Karpas-422 (cell line): ENCODE measurements at places on chromosomes 1 and 21. TPM values are rescaled to one million over a fixed set of nuclear protein-coding genes. Genes with fewer than 3 reads are reported as not detected.

DNA sequence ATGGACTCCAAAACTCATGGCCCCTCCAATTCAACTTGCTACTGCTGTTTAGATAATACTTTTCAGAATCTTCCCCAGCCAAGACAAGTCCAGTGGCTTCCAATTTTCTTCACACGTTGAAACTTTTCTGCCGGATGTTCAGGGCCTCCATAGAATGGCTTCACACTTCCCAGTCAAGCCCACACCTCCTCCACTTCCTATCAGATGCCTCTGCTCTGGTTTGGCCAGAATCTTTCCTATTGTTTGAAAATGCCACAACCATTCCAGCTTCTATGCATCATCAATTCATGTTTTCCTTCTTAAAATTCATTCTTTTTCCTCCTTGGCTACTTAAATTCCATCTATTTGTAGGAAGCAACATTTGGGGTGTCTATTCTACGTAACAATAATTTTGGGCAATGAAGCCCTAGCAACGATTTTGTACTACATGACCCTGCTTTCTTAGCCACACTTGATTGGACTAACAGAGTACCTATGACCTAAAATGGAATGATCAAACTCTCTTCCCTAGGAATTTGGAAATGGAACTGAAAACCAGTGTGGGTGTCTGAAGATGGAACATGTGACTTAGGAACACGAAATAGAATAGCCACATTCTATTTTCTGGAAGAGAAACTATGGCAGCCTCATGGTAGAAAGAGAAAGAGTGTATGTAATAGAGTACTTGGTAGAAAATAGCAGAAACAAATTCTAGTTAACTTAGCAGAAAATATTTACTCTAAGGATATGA is 74.1 kb upstream of the CNIH3 start:
- DNase-seq: no peak
- no peak overlapping the region for H3K27ac ChIP-seq
- no peaks in the 10 kb centered on the region for H3K36me3 ChIP-seq
- H3K4me3 ChIP-seq: no peak overlapping the region
- no peaks in the 10 kb centered on the region for H3K27me3 ChIP-seq
- no peaks in the 10 kb centered on the region for H3K4me1 ChIP-seq

DNA sequence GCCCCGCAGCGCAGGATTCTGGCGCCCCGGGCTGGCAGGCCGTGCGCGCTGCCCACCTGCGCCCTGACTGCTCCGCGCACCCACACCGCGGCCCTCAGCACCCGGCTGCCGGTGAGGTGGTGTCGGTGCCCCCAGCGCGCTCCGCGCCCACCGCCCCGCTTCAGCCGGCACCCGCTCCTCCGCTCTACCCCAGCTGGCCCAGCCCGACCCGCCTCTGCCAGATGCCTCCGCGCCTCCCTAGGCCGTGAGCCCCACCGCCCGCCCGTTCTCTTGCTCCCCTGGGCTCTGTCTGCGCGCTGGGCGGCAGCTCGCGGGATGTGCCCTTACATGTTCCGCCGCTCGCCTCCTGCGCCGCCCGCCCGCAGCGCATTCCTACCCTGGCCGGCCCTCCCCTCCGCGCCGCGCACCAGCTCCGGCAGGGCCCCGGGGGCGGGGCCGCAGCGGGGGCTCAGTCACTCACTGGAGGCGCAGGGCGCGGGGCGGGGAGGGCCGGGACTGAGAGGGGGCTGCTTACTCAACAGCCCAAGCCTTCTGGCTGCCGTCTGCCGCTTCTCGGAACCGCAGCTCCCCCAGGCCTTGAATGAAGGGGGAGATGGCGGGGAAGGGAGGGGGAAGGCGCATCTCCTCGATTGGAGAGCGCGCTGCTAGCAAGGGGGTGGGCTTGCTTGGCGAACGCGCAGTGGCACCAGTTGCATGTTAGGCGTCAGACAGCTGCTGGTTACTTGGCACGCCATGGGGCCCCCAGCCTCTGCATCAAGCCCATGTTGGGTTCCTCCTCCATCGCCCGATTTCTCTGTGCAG is at the start of gene PHLDA3:
Gene PHLDA3 (minus strand): TSS at position 345 of the 801 bp plus-strand sequence. CDS start 402 bp downstream, outside the sequence.
- no peaks in the 10 kb centered on the region for H3K27me3 ChIP-seq
- H3K4me3 ChIP-seq: no peak within 1 kb of the TSS
- no peaks in the 10 kb centered on the region for H3K36me3 ChIP-seq
- H3K27ac ChIP-seq: no peak within 1 kb of the TSS
- H3K4me1 ChIP-seq: no peaks in the 10 kb centered on the region
- DNase-seq: no peak

DENND2C gene
- total RNA-seq: 0.11 and 0.60 TPM in 2 replicates

DNA sequence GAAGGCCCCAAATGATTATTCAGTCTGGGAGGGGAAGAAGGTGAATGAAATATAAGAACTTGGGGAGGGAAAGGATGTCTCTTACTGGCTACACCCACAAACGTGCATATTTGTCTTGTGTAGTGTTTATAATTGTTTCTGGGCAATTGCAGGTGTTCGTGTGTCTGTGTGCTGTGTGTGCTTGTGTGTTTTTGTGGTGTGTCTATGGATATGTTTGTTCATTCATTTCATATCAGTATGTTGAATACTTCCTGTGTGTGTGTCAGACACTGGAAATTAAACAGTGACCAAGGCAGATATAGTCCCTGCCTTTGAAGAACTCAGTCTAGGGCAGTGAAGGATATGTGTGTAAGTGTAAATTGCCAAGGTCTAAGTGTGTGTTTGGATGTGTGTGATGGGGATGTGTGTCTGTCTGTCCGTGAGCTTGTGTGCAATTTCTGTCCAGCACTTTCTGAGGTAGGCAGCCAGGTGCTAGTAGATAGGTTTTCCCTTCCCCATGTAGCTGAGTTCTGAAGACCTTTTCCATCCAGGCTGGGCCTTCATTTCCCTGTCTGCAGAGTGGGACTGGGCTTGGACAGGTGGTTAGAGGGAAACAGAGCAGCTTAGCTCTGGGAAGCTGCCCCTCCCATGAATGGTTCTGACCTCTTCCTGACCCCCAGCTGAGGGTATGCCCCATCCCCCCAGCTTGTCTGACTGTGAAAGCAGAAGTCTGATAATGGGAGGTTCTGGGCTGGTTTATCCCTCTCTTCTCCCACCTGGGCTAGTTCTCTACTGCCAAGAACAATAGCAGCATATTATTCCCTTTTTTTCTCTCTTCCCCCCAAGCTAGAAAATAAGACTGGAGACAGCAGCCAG is 3.8 kb downstream of the AGO1 start:
- DNase-seq: peak; percentile 62
- H3K27me3 ChIP-seq: no peaks in the 10 kb centered on the region
- H3K4me1 ChIP-seq: peaks cover 44% of the 10 kb centered on the region
- peak overlapping the region; percentile 13; the same call in 1 of the 2 replicates for H3K4me3 ChIP-seq

OR2W3 gene
- not detected in 2 replicates for total RNA-seq

DNA sequence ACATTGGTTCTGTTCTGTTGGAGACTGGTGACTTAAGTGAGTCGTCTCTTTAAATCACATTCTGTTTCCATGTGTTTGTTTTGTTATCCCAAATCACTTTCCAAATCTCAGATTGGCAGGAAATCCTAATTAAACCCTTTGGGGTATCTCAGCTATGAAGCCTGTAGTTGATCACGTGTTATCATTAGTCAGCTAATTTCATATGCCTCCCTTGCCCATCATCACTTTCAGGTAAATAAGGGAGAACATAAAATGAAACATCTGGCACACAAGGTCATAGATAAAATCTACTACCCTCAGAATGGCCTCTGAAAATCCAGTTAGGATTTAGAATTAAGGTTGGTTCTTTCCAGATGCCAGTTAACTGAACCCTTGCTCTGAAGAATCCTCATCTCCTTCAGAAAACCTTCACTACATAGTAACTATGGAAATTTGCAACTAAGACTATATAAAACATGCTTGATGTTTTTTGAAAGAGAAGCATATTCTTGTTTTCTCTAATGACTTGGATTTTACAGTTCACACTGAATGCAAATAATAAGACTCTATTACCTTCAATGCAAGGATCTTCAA is 401.5 kb downstream of the DSCAM start:
- H3K4me3 ChIP-seq: no peak overlapping the region
- no peaks in the 10 kb centered on the region for H3K27me3 ChIP-seq
- no peaks in the 10 kb centered on the region for H3K4me1 ChIP-seq
- no peaks in the 10 kb centered on the region for H3K36me3 ChIP-seq

RNF186 gene
- not detected in 2 replicates for total RNA-seq

UTP11 gene
- 27.3 and 31.1 TPM in 2 replicates for total RNA-seq

DNA sequence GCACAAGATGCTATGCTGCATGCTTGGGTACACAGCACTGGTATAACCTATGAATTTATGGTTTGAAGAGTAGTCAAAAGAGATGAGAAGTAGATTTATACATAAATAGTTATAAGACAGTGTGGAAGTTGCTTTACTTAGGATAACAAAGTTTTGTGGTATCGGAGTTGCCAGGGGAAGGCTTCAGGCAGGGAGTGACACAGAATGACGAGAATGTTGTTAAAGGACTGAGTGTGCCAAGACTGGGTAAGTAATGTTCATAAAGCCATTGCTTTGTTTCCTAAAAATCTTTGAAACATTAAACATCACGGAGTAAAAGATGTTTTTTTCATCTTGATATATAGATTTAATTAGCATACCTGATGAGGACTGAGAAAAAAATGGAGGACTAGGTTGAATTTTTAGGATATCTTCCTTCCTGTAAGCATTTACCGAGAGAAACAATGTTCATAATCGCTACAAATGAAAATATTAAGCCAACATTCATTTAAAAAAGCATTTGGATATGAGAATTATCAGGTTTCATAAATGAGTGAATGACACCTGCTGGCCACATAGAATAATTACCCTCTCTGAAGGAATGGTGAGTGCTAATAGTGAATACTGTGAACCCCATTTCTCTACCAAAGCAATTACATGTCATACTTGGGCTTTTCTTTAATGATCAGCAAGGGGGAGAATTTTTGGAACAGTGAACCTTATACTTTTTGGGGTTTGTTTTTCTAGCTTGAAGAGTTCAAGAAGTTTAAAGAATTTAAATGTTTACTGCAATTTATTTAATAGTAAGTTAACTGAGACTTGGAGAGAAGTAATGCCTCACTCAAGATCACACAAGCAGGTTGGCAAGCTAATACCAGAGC is 28.4 kb downstream of the EXTL2 start:
- no peak overlapping the region for H3K4me3 ChIP-seq
- peak; percentile 76 for DNase-seq
- H3K27me3 ChIP-seq: no peaks in the 10 kb centered on the region
- no peaks in the 10 kb centered on the region for H3K36me3 ChIP-seq

DNA sequence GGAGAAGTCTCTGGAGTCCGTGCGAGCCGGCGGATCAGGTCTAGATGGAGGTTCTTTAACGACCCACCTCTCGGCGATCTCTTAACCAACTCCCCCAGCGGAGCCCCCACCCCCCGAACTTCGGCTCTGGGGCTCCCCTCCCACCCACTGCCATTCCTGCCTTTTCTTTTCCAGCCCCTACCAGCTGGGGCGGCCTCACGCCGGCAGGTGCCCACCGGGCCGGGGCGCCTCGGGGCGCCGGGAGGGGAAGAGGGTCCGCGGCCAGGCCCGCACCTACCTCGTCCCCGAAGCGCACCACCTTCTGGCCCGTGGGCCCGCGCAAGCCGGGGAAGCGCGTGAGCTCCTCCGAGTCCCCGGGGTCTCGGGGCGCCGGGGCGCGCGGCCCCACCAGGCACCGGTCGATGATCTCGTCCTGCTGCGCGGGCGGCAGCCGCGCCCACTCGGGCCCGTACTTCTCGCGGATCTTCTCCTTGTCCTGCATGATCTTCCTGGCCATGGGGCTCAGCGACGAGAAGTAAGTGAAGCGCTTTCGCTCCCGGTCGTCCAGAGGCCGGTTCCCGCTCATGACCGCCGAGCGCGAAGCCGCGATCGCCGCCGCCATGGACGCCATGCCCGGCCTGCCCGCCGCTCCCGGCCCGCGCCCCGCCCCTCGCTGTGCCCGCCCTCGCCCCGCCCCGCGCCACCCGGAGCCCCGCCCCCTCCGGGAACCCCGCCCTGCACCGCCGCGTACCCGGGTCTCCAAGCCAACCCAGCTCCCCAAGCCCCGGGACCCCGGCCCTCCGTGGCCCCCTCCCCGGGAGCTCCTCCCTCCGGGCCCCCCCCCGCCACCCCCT is at the start of gene C1orf198:
Gene C1orf198 (minus strand): TSS at position 619 of the 833 bp plus-strand sequence. CDS start 9 bp downstream, at position 610.
- H3K27me3 ChIP-seq: no peaks in the 10 kb centered on the region
- H3K4me1 ChIP-seq: peaks cover 15% of the 10 kb centered on the region
- H3K36me3 ChIP-seq: no peaks in the 10 kb centered on the region
- H3K27ac ChIP-seq: no peak within 1 kb of the TSS
- DNase-seq: peak; percentile 76
- peak within 1 kb of the TSS; percentile 88 for H3K4me3 ChIP-seq

DNA sequence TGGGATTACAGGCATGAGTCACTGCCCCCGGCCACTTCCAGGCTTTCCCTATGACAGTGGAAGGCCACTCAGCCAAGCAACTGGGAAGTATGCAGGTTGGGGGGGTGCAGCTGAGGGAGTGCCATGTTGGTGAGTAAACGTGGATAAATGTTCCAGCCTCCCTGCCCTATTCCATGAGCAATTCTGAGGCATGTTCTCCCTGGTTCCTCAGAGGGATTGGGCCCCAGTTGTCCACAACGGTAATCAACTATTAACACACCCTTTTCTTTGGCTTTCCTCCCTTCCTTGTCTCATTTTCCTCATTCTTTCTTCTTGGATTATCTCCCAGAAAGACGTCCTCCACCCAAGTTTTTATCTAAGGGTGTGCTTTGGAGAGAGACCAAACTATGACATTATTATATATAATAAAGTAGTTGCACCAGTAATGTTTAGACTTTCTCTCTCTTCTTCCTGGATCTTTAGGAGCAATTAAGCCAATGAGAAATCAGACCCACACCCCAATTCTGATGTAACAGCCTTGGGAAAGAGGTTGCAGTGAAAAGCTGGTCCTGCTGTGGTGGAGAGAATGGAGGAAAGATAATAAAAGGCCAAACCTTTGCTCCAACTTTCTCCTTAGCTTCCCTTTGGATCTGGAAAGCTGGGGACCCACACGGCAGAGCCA is 6.8 kb upstream of the SLAMF9 start:
- H3K4me1 ChIP-seq: no peaks in the 10 kb centered on the region
- H3K27ac ChIP-seq: no peak overlapping the region
- no peaks in the 10 kb centered on the region for H3K36me3 ChIP-seq

DNA sequence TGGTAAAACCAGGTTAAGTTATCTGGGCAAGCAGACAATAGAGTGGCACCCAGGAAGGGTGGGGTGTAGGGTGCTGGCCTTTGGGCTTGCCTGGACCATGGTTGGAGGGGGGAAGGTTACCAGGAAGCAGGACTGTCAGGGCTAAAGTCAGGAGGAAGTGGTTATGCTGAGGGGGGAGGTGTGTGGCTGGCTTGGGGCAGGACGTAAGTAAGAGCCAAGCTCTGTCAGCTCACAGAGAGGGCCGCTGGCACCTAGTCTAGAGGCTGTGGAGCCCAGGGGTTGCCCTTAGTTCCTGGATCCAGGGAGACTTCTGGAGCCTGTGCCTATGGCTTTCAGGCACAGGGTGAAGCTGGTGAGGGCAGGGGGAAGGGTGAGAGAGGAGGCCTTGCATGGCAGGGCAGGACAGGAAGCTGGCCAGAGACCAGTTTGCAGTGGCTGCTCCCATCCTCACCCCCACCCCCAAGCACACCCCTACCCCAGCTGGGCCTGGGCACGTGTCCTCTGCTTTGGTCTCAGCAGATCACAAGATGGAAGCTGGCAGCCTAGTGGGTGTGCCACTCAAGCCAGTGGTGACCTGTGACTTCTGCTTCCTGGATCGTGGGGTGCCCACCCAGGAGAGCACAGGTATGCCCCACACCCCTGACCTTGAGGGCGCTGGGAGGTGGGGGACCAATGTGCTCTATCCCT is 20.5 kb upstream of the SMYD3 start:
- no peaks in the 10 kb centered on the region; the same call in 1 of the 2 replicates for H3K36me3 ChIP-seq
- H3K27me3 ChIP-seq: no peaks in the 10 kb centered on the region
- DNase-seq: no peak
- H3K4me1 ChIP-seq: peaks cover 8% of the 10 kb centered on the region
- no peak overlapping the region for H3K4me3 ChIP-seq
- H3K27ac ChIP-seq: no peak overlapping the region

GRCh38 chr1:84181350-84182005 is 37.4 kb downstream of the PRKACB start:
- no peaks in the 10 kb centered on the region for H3K27me3 ChIP-seq
- H3K36me3 ChIP-seq: no peaks in the 10 kb centered on the region
- no peaks in the 10 kb centered on the region for H3K4me1 ChIP-seq
- no peak for DNase-seq
- H3K4me3 ChIP-seq: no peak overlapping the region
